ENCODE measurements at places on chromosomes 7 and 10.

- DNase-seq, result no peak
Measured at GRCh38 chr10:34216348-34216945, 598.6 kb downstream of the PARD3 start.

- no peak for DNase-seq
Measured at GRCh38 chr10:22483132-22483531, 137.8 kb downstream of the SPAG6 start.

DNA sequence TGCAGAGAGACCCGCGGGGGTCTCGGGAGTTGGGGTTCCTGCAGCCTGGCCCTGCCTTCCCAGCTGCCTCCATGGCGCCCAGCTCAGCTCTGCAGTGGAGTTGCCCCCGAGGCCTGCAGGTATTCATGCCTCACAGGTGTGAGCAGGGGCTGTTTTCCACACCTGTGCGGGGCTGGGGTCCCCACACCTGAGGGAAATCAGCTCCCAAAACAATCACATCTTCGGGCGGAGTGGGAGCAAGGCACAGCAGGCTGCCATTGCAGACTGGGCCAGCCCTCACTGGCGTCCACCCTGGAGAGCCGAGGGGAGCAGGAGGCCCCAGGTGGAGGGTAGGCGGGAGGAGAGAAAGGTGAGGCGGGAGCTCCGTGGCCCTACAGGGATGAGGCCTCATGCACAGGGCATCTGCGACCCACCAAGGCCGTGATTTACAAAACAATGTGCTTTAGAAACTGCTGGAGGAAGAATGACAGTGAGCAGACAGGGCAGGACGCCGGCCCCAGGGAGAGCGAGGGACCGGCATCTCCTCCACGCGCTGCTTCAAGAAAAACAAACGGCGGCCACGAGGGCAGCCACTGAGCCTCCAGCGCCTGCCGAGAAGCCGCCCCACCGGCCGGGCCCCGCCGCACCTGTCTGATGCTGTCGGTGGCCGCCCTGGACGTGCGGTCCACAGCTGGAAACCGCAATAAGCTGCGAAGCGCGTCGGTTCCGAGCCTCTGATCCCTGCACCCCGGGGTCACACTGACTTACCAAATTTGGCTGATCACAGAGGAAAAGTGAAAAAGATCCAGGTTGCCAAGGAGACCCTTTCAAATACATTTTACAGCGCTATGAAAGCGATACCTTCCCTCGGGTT lies 53.0 kb upstream of the PDGFA start:
- no peak for DNase-seq

- peak; percentile 27 for DNase-seq
Measured at GRCh38 chr7:28922624-28923331, 35.4 kb downstream of the TRIL start.

GRCh38 chr7:70405241-70405640 lies 726.7 kb upstream of the GALNT17 start:
- DNase-seq, result no peak

DNA sequence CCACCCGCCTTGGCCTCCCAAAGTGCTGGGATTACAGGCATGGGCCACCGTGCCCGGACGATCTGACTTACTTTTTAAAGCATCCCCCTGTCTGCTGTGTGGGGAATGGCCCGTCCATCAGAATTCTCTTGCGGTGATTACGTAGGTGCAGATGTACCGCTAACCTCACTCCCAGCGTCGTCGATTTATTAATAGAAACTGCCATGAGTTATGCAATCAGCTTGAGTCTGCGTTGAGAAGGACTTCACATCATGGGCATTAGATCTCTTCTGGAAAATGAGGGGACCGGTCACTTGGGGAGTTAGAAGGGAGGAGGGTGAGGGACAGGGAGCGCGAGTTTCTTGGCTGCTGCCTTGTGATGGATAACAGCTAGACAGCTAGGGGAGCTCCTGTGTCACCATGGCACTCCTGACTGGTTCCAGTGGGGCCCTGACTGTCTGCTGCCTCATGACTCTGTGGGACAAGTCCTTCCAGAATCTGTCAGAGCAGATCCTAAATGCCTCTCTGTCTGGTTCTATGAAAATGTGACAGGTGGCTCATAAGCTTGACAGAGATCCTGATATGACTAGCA lies 35.2 kb downstream of the POR start:
- no peak for DNase-seq

DNA sequence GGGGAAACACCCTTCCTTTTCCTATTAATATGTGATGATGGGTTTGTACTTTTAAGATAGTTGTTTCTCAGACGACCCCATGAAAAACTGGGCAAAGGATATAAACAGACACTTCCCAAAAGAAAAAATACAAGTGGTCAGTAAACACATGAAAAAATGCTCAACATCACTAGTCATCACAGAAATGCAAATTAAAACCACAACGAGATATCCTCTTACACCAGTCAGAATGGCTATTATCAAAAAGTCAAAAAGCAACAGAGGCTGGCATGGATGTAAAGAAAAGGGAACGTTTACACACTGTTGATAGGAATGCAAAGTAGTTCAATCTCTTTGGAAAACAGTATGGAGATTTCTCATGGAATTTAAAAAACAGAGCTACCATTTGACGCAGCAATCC lies 111.4 kb upstream of the ZEB1 start:
- no peak for DNase-seq

GRCh38 chr10:120336911-120337540 lies 120.0 kb upstream of the PLPP4 start:
- peak; percentile 35 for DNase-seq

- DNase-seq, result no peak
Measured at GRCh38 chr7:149321978-149322541, 60.1 kb downstream of the ZNF783 start.

- no peak for DNase-seq
Measured at GRCh38 chr7:96388620-96389383, 66.9 kb upstream of the SLC25A13 start.

- no peak for DNase-seq
Measured at GRCh38 chr7:120186688-120187087, 86.3 kb upstream of the KCND2 start.

GRCh38 chr10:132544744-132545658 lies 7.4 kb downstream of the INPP5A start:
- DNase-seq, result no peak

DNA sequence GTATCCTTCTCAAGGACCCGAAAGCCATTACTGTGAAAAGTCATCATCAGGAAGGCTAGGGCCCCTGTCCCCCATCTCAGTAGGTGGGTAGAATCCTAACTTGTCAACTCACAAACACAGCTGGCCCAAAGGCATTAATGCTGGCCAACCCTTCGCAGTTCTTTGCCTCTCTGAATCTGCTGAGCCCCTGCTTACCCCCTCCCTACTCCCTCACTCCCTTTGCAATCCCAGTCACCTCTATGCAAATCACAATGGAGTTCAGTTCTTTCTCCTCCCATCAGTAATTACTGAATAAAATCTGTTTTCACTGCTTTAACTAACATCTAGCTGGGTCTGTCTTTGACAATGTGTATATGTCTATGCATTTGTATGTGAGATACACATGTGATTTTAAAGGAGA lies 38.1 kb upstream of the AOAH start:
- no peak for DNase-seq

DNA sequence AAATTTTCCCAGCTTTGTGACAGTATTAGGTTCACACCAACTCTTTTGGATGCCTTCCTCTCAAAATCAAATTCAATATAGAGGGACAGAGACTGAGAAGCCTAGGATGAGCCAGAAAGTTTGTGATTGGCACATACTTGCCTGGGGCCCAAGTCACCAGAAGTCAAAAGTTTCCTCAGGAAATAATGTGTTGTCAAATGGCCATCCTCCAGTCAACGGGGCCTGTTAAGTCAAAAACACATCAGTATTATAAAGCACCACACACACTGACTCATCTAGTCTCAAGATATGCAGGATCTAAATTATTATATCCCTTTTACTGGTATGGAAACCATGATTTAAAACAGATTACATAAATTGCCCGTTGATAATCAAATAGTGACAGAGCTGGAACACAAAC lies 158.1 kb downstream of the AHR start:
- no peak for DNase-seq

DNA sequence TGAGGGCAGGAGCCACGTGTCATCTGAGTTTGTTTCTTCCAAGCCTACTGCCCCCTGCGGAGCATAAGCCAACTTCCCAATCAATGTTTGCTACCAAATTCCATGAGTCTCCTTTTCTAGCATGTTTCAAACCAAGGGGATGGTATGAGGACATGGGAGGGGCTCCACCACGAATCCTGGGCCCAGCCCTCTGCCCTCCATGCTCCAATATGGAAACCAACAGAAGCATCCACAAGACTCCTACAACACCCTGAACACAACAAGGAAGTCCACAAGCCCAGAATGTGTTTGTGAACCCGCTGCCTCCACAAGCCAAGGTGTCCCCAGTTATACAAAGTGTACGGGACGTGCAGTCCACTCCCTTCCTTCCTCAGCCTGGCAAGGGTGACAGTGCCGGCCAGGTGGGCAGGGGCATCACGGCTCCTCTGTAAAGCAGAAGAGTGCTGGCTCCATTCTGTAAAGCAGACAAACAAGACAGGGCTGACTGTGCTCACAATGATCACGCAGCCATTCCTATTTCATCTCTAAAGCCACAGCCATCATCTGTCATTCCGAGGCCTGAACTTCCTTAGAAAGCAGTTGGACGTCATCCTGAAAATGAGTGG lies 466.1 kb downstream of the PTPRN2 start:
- DNase-seq, result no peak

- DNase-seq, result no peak
Measured at GRCh38 chr7:94183289-94183749, 179.2 kb upstream of the BET1 start.

DNA sequence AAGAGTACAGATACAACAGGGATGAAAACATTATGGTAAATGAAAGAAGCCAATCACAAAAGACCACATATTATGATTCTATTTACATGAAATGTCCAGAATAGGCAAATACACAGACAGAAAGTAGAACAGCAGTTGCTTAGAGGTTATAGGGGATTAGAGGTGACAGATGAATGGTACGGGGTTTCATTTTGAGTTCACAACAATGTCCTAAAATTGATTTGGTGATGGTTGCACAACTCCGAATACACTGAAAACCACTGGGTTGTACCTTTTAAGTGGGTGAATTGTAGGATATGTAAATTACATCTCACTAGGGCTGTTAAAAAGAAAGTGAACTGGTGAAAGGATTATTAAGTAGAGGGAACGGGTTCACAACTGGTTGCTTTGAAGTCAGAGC lies 76.3 kb upstream of the MRLN start:
- DNase-seq, result no peak

- no peak for DNase-seq
Measured at GRCh38 chr7:7321681-7322080, 139.3 kb downstream of the C1GALT1 start.

DNA sequence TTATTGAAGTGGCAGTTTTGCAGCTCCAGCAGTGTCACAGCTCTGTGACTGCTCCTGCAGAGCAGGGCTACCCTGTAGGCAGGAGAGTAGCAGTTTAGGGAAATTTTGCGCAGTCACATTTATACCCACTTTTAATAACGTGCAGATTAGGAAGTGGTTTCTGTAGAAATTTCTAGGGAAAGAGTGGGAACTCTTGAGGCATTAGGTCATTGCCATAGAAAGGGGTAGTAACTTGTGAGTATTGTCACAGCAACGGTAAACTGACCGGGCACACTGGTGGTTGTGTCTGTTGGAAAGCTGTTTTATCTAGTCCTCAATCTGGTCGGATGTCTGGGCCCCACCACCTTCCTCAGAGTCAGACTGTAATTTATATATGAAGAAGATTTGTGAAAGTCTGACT lies 51.9 kb downstream of the CDC14C start:
- DNase-seq, result no peak

GRCh38 chr10:123904834-123905409 lies 13.3 kb upstream of the CPXM2 start:
- DNase-seq, result no peak

- DNase-seq, result no peak
Measured at GRCh38 chr7:153641199-153641598, 411.0 kb upstream of the DPP6 start.

GRCh38 chr7:142420554-142421362 lies 162.9 kb upstream of the PRSS58 start:
- no peak for DNase-seq

Measured in stimulated activated CD4-positive, alpha-beta T cell treated with anti-CD3 and anti-CD28 coated beads, Interleukin-1b, Interleukin-23, amount 100 ng/mL, for 1 hour (primary cell).